Colonic mucosa (tissue), 4 donors: ENCODE measurements at places on chromosomes 13 and 19. TPM values are rescaled to one million over a fixed set of nuclear protein-coding genes. Genes with fewer than 3 reads are reported as not detected.

The ICAM4 gene
- 0.37 TPM for total RNA-seq

The PSG5 gene
- not detected for total RNA-seq

The TGFBR3L gene
- total RNA-seq, result not detected

The PLEKHA4 gene
- 5.6 TPM for total RNA-seq

The ODAD3 gene
- total RNA-seq, result 0.22 TPM

The ANKLE1 gene
- 0.44 TPM for total RNA-seq

The SMAD9 gene
- 7.8 TPM for total RNA-seq

The LGALS14 gene
- not detected for total RNA-seq

The NANOS2 gene
- not detected for total RNA-seq

The BRSK1 gene
- total RNA-seq, result 2.3 TPM

The ZNF211 gene
- 6.0 TPM for total RNA-seq

The ACP7 gene
- not detected for total RNA-seq

The TUBA3C gene
- total RNA-seq, result not detected

The ERICH6B gene
- not detected for total RNA-seq
